ENCODE measurements at places on chromosomes 6 and 20.

DNA sequence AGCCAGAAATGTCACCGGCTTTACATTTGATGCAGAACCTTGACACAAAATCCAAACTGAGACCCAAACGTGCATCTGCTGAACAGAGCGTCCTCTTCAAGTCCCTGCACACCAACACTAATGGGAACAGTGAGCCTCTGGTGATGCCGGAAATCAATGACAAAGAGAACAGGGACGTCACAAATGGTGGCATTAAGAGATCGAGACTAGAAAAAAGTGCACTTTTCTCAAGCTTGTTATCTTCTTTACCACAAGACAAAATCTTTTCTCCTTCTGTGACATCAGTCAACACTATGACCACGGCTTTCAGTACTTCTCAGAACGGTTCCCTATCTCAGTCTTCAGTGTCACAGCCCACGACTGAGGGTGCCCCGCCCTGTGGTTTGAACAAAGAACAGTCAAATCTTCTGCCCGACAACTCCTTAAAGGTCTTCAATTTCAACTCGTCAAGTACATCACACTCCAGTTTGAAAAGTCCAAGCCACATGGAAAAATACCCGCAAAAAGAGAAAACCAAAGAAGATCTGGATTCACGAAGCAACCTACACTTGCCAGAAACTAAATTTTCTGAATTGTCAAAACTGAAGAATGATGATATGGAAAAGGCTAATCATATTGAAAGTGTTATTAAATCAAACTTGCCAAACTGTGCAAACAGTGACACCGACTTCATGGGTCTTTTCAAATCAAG lies 108.4 kb downstream of the RTN4IP1 start:
- no peak for DNase-seq

GRCh38 chr6:44176762-44177509 lies 18.3 kb downstream of the CAPN11 start:
- peak; percentile 33 for DNase-seq

DNA sequence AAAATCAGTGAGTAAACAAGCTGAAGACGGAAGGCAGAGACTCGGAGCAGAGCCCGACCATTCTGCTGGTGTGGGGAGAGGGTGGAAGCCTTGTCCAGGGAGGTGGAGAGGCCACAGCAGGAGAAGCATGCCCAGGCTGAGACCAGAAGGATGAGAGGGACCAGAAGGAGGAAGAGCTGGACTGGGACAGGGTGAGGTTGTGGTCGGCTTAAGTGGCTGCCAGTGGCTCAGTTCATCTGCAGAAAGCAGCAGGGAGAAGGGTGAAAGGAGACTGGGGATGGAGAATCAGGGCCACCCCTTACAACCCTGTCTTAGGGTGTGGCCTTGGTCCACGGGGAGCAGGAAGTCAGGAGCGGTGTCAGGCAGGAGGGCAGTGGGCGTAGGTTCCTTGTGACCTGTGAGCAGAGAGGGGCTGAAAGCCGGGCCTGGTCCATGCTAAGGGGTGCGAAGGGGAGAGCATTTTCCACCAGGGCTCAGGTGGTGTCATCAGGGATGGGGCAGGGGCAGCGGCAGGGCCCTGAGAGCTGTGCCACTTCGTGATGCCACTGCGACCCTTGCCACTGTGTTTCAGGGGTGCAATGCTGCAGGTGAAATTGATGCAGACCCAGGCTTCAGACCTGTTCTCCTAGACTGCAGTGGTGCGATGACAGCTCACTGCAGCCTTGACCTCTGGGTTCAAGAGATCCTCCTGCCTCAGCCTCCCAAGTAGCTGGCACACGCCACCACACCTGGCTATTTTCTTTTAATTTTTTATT lies 81.1 kb downstream of the TTLL2 start:
- DNase-seq = no peak

- DNase-seq = no peak
These were observed 36.5 kb downstream of the GHRH start for GRCh38 chr20:37225146-37225545.

DNA sequence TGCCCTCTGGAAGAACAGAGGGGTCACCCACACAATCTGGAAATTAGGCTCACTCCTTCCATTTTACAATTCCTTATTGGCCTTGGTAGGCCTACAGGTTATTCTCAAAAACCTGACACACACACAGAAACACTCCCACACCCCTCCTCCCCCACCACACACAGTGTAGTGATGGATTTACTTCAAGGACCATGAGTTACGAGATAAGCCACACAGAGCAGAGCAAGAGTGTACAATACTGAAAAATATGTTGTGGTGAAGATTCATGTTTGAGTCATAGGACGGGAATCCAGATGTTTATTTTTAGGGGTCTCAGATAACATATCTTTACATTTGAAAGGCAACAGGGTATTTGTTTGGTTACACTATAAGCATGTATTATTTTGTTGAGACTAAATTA lies 291.9 kb downstream of the PLCB1 start:
- no peak for DNase-seq

- no peak for DNase-seq
These were observed 12.5 kb upstream of the TMEM242 start for GRCh38 chr6:157335829-157336228.

DNA sequence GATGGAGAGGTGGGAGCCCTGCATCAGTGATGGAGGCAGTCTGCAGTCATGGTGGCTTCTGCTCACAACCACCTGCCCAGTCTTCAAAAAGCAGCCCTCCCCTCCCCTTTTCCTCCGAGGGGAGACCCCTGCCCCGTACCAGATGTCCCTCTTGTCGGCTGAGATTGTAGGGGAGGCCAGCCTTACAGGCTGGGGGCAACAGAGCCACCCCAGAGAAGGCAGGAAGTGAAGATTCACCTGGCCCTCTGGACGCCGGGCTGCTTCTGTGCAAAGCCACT lies 4.5 kb downstream of the TNFRSF6B start:
- no peak for DNase-seq
